ENCODE measurements at places on chromosomes 7 and 10.

DNA sequence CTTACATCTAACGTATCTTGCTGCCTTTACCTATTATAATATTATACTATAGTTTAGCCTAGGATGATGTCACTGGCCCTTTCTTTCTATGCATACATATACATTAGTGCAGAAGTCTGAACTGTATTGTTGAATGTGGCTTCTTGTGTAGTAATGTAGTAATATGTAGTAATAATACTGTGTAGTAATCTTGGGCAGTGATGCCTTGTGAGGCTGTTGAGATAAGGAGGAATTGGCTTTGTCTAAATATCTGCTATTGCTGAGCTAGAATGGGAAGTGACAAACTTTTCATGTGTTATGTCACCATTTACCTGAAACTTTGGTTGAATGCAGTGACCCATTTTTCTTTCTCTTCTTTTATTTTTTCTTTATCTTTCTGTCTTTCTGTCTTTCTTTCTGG lies 11.0 kb downstream of the GLCCI1 start:
- DNase-seq, result no peak

- no peak for DNase-seq
Observed at GRCh38 chr7:134995239-134996096, 9.2 kb downstream of the AGBL3 start.

- peak; percentile 75 for DNase-seq
Observed at GRCh38 chr10:74150204-74150989, at the start of gene AP3M1. Gene AP3M1 (minus strand): TSS chr10:74150828. CDS start chr10:74138379, 12,449 bp downstream.

DNA sequence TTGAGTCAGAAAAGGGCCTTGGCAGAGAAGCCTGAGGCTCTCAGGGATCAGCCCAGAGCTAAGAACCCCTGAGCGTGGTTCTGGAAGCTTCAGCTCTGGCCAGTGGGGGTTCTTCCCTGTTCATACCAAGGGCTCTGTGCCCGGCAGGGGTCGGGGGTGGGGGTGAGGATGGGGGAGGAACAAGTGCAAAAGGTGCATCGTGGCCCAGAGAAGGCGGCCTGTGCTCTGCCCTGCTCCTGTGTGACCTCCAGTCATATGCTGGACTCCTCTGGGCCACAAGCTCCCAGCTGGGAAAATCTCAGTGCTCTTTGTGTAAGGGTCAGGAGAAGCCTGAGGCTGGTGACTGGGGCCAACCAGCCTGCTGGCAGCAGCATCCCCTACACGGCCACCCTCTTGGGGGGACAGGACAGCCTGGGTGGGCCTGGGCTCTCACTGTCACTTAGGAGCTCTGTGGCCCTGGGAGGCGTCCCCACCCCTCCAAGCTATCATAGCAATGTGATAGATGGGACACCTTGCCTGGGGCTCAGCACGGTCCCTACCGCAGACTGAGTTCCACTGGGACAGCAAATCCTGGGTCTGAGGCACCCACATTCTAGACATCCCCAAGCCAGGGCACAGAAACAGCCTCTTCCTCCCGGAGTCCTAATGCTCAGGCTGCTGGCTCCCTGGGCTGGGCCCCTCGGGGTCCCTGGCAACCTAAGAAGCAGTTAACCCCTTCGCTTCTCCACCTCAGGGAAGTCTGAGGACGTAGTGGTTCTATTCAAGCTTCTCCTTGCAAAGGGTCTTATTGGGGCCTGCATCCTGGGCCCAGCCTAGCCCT lies 2.5 kb downstream of the MMRN2 start:
- no peak for DNase-seq

DNA sequence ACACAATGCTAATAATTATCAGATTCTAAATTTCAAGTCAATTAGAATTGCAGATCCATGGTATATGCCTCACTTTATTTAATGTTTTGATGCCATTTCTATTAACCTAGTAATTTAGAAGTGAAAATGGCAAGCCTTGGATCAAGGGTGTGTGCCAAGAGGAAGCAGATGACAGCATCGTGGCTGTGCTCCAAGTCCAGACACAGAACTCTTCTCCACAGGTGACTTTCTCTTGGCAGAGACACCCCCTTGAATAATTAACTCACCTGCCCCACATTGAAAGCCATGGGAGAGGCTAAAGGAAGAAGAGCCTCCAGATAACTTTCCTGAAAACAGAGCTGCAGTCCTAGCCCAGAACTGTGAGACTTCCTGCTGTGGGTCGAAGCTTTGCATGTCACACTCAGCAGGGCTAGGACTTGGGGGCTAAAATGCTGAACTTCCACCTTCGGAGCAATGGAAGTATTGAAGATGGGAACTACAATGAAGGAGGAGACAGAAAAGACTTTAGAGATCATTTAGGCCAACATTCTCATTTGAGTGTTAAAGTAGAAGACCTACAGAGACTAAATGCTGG lies 996 bp upstream of the C10orf90 start:
- DNase-seq, result no peak

Measured in activated T-cell treated with anti-CD3 and anti-CD28 coated beads for 1 hour (primary cell).